ENCODE measurements at places on chromosomes 5 and 9. TPM values are rescaled to one million over a fixed set of nuclear protein-coding genes. Genes with fewer than 3 reads are reported as not detected.

Gene SLC44A1
- polyA plus RNA-seq, result 6.8 TPM

Gene SLC25A48
- polyA plus RNA-seq, result not detected

Gene ISCA1
- polyA plus RNA-seq, result 64.0 TPM

Gene PCA3
- 3.6 TPM for polyA plus RNA-seq

Gene MED22
- 3.0 TPM for polyA plus RNA-seq

Gene FIBCD1
- not detected for polyA plus RNA-seq

Gene TOMM5
- 732 TPM for polyA plus RNA-seq

Gene PTGR1
- polyA plus RNA-seq, result 33.5 TPM

Gene FOXD4L5
- polyA plus RNA-seq, result not detected

Gene LYRM7
- polyA plus RNA-seq, result 59.4 TPM

Gene SPATA31C1
- not detected for polyA plus RNA-seq

Gene PDE8B
- 21.6 TPM for polyA plus RNA-seq

Gene LPAR1
- polyA plus RNA-seq, result 7.2 TPM

Gene GRIA1
- polyA plus RNA-seq, result 86.1 TPM

Gene LCN12
- not detected for polyA plus RNA-seq

Gene ANKH
- 45.2 TPM for polyA plus RNA-seq

Gene FBXO38
- polyA plus RNA-seq, result 21.2 TPM

Gene LIFR
- 8.8 TPM for polyA plus RNA-seq

Gene ETF1
- polyA plus RNA-seq, result 34.8 TPM

Gene ZNF782
- 4.6 TPM for polyA plus RNA-seq

Gene OTULINL
- polyA plus RNA-seq, result 1.3 TPM

Gene TLR4
- polyA plus RNA-seq, result 2.2 TPM

Gene C1QTNF3
- polyA plus RNA-seq, result 26.2 TPM

Gene SHOC1
- polyA plus RNA-seq, result 0.62 TPM

Gene KCNIP1
- 148 TPM for polyA plus RNA-seq

Gene GRM6
- polyA plus RNA-seq, result 0.05 TPM

Gene NR5A1
- not detected for polyA plus RNA-seq

Gene PCDHB8
- not detected for polyA plus RNA-seq

Gene DMGDH
- 0.10 TPM for polyA plus RNA-seq

Gene DIRAS2
- 39.4 TPM for polyA plus RNA-seq

Gene KLHL3
- polyA plus RNA-seq, result 50.7 TPM

Gene PGM5
- 0.39 TPM for polyA plus RNA-seq

Gene GPX3
- polyA plus RNA-seq, result 2.3 TPM

Gene ANKRD31
- 0.42 TPM for polyA plus RNA-seq

Gene COX7C
- 5,040 TPM for polyA plus RNA-seq

Gene SPATA31A3
- not detected for polyA plus RNA-seq

Gene IL13
- not detected for polyA plus RNA-seq

Gene EDIL3
- polyA plus RNA-seq, result 168 TPM

Gene MCTP1
- polyA plus RNA-seq, result 8.5 TPM

Gene ANKRD20A1
- polyA plus RNA-seq, result 19.0 TPM

Gene CWC27
- polyA plus RNA-seq, result 58.4 TPM

Gene TAS2R1
- polyA plus RNA-seq, result not detected

Gene EIF4E1B
- not detected for polyA plus RNA-seq

Gene TMEFF1
- not detected for polyA plus RNA-seq

Gene C1QTNF2
- 2.4 TPM for polyA plus RNA-seq

Gene FOXD4
- polyA plus RNA-seq, result not detected

Gene SPINK13
- not detected for polyA plus RNA-seq

Gene CER1
- not detected for polyA plus RNA-seq

Gene ECSCR
- not detected for polyA plus RNA-seq

Gene ZDHHC11B
- 5.4 TPM for polyA plus RNA-seq

Gene AMBP
- not detected for polyA plus RNA-seq

Gene PCDHB11
- polyA plus RNA-seq, result 1.1 TPM

Gene ELOVL7
- 9.0 TPM for polyA plus RNA-seq

Gene WDR55
- polyA plus RNA-seq, result 5.1 TPM

Gene FGF1
- polyA plus RNA-seq, result 4.4 TPM

Gene CYLC2
- not detected for polyA plus RNA-seq

Gene CDO1
- 40.0 TPM for polyA plus RNA-seq

Gene TAF11L5
- not detected for polyA plus RNA-seq
